ENCODE measurements at places on chromosomes 3 and 15. TPM values are rescaled to one million over a fixed set of nuclear protein-coding genes. Genes with fewer than 3 reads are reported as not detected.

PRICKLE2 gene
- 2.5 TPM for total RNA-seq

PPM1L gene
- total RNA-seq, result 0.91 TPM

EPHB3 gene
- 0.17 TPM for total RNA-seq

PDIA5 gene
- 30.2 TPM for total RNA-seq

GATA2 gene
- 3.7 TPM for total RNA-seq

RARRES1 gene
- total RNA-seq, result 6.8 TPM

ADAMTSL3 gene
- 0.22 TPM for total RNA-seq

STRIT1 gene
- total RNA-seq, result not detected

CHDH gene
- 3.1 TPM for total RNA-seq

DAZL gene
- total RNA-seq, result not detected

GOLGA8G gene
- not detected for total RNA-seq

TM6SF1 gene
- 0.07 TPM for total RNA-seq

TUSC7 gene
- total RNA-seq, result not detected

SLC12A8 gene
- total RNA-seq, result 1.8 TPM

IL20RB gene
- total RNA-seq, result 1.0 TPM

RBPMS2 gene
- 6.2 TPM for total RNA-seq

TIMP4 gene
- 13.6 TPM for total RNA-seq

SYNM gene
- 32.3 TPM for total RNA-seq

FES gene
- total RNA-seq, result 0.84 TPM

XCR1 gene
- total RNA-seq, result not detected

SERF2 gene
- total RNA-seq, result 676 TPM

ZNF148 gene
- total RNA-seq, result 9.4 TPM

SERPINI2 gene
- not detected for total RNA-seq

DNAH12 gene
- 0.09 TPM for total RNA-seq

SKOR1 gene
- 0.05 TPM for total RNA-seq

TNFAIP8L3 gene
- 34.7 TPM for total RNA-seq

NRG4 gene
- total RNA-seq, result 0.47 TPM

SLC51A gene
- total RNA-seq, result not detected

PCYT1A gene
- total RNA-seq, result 33.9 TPM

GPR15 gene
- total RNA-seq, result not detected

MYRIP gene
- total RNA-seq, result not detected

AGTR1 gene
- 0.77 TPM for total RNA-seq

P2RY13 gene
- total RNA-seq, result not detected

CHRNA7 gene
- total RNA-seq, result 3.5 TPM

IL17RC gene
- 35.3 TPM for total RNA-seq

GPR27 gene
- 3.0 TPM for total RNA-seq

DHFR2 gene
- total RNA-seq, result 4.2 TPM

CHST13 gene
- 0.83 TPM for total RNA-seq

CERS3 gene
- total RNA-seq, result not detected

LACTB gene
- total RNA-seq, result 29.4 TPM

SV2B gene
- total RNA-seq, result 0.12 TPM

GMNC gene
- total RNA-seq, result not detected

COL6A5 gene
- total RNA-seq, result not detected

ACAA1 gene
- total RNA-seq, result 41.2 TPM

A4GNT gene
- not detected for total RNA-seq

HRG gene
- total RNA-seq, result not detected

DUOXA2 gene
- not detected for total RNA-seq

GOLGA8O gene
- total RNA-seq, result 0.17 TPM

EPHA3 gene
- total RNA-seq, result not detected

TMC3 gene
- not detected for total RNA-seq

PLA2G4E gene
- total RNA-seq, result 0.03 TPM

KIF23 gene
- total RNA-seq, result 79.7 TPM

ULK4 gene
- 5.6 TPM for total RNA-seq

GOLGA6L6 gene
- not detected for total RNA-seq

GOLGA6D gene
- total RNA-seq, result not detected

Measured in A549 treated with Hydrocortisone at 1 μM for 4 hours (cell line).